Stimulated activated CD8-positive, alpha-beta memory T cell treated with anti-CD3 and anti-CD28 coated beads, Interleukin-7, amount 100 ng/mL, for 1 hour (primary cell): ENCODE measurements at places on chromosomes 6 and 20.

DNA sequence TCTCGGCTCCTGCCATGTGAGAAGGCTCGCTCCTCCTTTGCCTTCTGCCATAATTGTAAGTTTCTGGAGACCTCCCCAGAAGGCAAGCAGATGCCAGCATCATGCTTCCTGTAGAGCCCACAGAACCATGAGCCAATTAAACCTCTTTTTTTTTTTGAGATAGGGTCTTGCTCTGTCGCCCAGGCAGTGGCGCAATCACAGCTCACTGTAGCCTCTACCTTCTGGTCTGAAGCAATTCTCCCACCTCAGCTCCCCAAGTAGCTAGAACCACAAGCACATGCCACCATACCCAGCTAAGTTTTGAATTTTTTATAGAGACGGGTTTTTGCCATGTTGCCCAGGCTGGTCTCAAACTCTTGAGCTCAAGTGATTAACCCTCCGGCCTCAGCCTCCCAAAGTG, 28.6 kb downstream of the RING1 start:
- DNase-seq: no peak

DNA sequence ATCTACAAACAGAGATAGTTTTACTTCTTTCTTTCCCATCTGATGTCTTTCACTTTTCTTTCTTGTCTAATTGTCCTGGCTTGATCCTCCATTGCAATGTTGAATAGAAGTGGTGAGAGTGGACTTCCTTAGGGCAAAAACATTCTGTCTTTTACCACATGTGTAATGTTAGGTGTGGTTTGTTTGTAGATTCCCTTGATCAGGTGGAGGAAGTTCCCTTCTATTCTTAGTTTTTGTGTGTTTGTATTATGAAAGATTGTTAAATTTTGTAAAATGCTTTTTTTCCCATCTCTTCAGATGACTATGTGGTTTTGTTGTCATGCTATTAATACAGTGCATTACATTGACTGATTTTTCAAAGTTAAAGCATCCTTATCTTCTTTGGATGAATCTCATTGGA, 41.6 kb upstream of the DUSP22 start:
- DNase-seq: no peak

GRCh38 chr6:147759536-147759935, 251.0 kb downstream of the SAMD5 start:
- no peak for DNase-seq

DNA sequence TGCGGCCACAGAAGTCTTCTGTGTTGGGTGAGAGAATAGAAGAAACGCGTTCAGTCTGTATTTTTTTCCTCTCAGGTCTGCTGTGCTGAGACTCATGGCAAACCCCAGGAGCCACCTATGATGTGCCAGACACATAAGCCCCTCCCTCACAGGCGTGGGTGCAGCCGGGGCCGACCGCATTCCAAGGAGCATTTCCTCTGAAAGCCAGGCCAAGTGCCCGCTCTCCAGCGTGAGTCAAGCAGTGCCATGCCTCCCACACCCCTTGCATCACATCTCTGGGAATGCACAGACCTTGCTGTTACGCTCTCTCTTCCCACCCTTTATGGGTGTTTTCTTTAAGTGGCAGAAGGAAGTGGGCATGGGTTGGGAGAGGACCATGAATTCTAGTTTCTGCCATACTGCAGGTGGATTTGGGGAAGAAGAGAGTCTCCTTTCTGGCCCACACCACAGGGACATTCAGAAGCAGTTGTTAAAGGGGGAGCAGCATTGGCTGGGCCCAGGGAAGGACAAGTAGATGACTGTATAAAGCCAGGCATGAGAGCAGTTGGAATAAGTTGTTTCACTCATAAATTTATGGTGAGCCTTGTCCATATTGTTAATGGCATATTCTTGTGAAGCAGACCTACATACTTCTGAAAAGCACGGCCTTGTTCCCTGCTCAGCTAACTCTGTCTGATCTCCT, 37.1 kb upstream of the TFAP2A start:
- DNase-seq: no peak

DNA sequence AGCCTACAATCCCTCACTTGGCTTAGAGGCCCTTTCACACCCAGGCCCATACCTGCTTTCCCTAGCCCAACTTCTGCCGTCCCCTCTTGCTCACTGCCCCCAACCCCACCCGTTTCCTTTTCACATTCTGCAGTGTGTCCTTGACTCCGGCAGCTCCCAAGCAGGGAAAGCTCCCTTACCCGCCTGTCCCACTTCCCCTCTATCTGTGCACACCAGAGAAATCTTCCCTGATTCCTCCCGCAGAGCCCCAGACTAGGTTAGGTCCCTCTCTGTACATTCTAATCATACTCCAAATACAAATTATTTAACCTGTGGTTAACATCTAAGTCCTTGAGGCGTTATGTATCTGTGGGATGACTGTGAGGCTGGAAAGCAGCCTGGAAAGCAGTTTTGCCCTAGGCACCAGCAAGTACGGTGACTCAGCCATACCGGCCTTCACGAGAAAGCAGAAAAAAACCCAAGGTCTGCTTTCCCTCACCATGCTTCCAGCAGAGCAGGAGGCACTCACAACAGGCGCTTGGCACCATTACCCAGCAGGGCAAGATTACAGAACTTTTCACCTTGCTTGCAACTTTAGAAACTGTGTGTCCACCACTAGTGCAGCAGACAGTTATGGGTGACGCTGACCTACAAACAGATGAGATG, 22.3 kb downstream of the ELOVL5 start:
- no peak for DNase-seq

GRCh38 chr6:160082627-160083026, 39.0 kb upstream of the SLC22A1 start:
- no peak for DNase-seq

GRCh38 chr20:9550283-9550682, 35.9 kb downstream of the LAMP5 start:
- DNase-seq: no peak

DNA sequence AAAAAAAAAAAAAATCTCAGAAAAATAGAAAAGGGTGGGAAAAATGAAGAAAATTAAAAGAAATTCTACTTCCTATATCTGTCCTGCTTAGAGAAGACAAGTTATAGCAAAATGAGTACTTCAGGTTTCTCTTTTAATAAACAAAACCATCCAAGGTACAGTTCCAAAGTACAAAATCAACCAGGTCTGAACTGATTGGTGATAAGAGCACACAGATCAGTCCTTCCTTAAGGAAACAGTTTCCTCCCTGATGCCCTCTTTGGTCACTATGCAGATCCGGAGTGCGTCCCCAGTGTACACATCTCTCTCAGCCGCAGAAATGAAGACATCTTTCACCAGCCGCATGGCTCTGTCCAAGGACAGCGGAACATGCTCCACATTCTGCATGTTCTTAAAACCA, 18.1 kb downstream of the PSMB1 start:
- no peak for DNase-seq

- DNase-seq: no peak
Observed at GRCh38 chr6:139590206-139590605, 215.8 kb upstream of the CITED2 start.

DNA sequence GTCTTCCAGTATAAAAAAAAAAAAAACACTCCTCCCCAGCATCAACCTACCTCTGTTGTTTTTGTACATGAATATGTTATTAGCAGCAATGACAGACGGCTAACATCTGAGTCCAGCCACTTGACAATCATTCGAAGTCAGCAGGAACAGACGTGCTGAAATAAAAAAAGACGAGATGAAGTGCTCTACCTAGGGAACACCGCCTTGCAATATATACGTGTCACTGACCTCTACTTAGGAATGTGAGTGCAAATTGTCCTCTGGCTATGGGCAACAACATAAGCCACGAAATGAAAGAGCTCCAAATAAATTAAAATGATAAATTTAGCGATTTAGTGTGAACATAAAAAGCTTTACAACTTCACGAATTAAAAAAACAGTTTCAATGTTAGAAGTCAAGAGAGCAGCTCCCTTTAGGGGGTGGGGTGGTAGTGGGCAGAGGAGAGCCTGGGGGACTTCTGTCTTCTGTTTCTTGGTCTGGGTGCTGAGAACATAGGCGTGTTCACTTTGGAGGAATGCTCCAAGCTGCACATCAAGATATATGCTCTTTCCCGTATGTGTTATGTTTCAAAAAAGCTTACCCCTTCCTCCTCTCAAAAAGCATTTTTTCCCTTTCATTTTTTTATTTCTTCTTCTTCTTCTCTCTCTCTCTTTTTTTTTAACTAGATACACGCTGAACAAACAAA, 23.3 kb downstream of the EDN1 start:
- DNase-seq: no peak

DNA sequence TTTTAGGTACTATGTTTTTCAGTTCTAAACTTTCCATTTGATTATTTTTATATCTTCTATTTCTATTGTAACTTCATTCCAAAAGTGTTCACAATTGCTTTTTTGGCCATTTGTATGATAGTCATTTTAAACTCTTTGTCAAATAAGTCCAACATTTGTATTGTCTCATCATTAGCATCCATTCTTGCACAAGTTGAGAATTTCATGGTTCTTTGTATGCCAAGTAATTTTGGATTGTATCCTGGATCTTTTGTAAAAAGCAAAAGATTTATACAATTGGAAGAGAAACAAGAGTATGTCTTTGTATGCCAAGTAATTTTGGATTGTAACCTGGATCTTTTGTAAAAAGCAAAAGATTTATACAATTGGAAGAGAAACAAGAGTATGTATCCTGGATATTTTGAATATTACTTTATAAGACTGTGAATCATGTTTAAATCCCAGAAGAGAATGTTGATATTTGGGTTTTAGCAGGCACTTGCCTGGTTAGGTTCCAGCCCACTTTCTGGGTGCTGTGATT, 36.9 kb upstream of the NT5E start:
- no peak for DNase-seq

GRCh38 chr6:96704713-96705112, 132.6 kb downstream of the GPR63 start:
- no peak for DNase-seq

GRCh38 chr6:131400779-131401496, 172.1 kb upstream of the ARG1 start:
- no peak for DNase-seq

- DNase-seq: no peak
Observed at GRCh38 chr6:140140891-140141290, 766.4 kb upstream of the CITED2 start.

- no peak for DNase-seq
Observed at GRCh38 chr20:51660672-51661608, 107.2 kb downstream of the ATP9A start.

GRCh38 chr20:14948416-14948815, 611.0 kb upstream of the FLRT3 start:
- no peak for DNase-seq

- no peak for DNase-seq
Observed at GRCh38 chr6:43274916-43275597, 23.0 kb upstream of the SLC22A7 start.

DNA sequence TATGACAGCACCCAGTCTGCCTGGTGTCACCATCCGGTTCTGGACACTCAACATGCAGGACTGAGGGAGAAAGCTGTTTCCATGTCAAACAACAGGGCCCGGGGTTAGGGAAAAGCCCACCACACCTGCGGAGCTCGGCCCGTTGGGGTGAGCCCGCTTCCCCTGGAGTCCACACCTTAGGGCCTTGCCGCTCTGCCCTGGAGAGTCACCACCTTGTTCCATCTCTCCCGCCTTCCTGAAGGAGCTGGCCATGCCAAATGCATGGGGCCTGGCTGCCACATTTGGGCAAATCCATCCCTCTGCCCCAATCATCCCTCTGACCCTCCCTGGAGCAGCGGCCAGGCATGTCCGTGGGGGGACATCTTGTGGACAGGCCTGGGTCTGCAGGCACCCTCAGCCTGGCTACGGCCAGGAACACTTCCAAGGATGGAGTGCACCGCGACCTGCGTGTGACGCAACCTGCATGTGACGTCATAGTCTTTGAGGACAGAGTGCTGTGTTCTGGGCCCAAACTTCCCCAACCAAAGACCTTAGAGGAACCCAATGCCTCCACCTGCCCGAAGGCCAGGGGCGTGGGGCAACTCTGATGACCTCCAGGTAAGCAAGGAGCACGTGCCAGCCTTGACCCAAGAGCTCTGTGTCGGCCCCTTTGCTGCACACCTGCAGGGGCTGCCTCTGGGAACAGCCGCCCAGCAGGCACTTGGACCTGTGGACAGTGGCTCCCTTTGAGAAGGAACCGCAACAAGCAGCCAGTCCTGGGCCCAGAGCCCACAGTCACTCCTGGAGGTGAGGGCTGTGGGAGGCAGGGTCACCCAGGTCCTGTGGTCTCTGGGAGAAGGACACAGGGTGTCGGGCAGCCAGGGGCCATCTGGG, 1.7 kb downstream of the CABLES2 start:
- no peak for DNase-seq

DNA sequence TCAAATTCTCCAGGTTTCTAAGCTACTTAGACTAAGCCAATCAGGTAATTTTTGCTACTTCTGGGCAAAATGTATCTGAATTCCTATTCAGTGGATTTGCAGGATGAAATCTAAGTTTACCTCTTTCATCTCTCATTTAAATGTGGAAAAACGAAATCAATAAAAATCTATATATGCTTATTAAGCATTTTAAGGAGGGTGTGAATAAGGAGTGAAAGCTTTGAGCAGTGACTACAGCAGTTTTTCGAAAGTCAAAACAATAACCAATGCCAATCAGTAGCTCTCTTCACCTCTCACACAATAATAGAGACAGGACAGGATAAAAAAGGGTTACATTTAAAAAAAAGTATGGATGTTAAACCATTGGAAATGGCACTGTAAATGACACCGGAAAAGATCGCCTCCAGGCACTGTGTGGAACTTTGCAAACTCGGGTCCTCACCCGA, 476 bp upstream of the BCKDHB start:
- no peak for DNase-seq

DNA sequence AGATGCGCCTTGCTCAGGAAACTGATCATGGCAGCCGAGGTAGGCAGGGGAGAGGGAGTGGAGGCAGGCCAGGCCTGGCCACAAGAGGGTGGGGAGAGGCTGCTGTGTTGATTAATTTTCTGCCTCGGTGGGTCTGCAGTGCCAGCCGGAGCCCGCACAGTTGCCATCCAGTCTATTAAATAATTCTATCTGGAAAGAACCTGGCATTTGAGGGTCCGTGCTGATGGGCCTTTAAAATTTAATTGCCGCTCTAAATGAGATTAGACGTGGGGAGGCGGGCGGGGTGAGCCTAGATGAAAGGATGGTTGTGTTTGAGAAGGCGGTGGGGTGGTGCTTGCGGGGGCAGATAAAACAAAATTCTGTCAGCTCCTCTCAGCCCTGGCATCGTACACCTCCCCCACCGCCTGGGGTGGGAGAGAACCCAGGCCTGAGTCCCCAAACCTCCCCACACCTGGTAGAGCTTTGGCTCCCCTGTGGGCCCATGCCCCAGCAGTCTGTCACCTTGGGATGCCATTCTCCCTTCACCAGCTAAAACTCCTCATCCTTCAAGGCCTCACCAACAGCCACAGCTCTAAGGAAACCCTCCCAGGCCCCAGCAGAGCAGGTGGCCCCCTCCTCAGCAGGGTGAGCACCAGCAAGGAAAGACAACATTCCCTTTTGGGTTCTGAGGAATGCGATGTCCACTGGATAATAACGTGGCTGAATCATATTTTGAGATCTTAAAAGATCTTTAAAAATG, 167.3 kb downstream of the GRM4 start:
- no peak for DNase-seq

- no peak for DNase-seq
Observed at GRCh38 chr6:114619621-114620200, 276.9 kb upstream of the HS3ST5 start.

- DNase-seq: no peak
Observed at GRCh38 chr20:52438326-52438963, 246.9 kb upstream of the ZFP64 start.

- DNase-seq: no peak
Observed at GRCh38 chr20:63945031-63945658, 11.1 kb downstream of the UCKL1 start.
